ENCODE measurements at places on chromosomes 6 and 20.

GRCh38 chr20:51542033-51542570 is 417 bp downstream of the NFATC2 start:
- DNase-seq, result no peak

DNA sequence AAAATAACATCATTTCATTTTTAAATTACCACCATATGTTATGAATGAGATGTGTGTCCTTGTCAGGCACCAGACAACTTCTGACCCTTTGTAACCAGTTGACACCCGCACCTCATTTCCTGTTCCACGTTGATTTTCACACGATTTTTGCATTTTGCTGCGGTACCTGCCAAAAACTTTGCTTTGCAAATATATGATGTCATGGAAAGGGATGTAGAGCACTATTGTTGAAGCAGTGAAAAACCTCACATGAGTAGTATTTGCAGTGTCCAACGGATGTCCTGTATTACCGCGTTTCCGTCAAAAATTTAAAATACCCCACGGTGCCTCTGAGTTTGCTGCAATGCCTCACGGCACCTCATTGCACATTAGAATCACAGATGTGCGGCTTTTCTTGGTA is 115.6 kb downstream of the MTHFD1L start:
- DNase-seq, result no peak

DNA sequence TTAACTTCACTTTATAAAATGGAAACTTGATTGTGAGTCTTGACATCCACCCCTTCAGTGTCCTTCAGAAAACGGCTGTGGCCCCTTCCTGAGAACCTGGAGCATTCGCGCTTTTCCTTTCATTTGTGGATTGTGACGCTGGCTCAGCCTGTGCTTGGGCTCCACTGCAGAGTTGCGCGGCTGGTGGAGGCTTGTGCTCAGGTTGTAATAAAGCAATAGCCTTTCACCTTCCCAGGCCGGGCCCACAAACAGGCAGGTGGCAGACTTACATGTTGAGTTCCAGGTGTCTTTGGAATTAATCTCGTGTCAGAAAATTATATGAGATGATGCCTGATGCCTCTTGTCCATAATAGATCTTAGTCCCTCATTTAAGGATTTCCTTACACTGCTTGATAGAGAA is 199.9 kb downstream of the CDH4 start:
- DNase-seq, result no peak

GRCh38 chr6:165662041-165662748 is 846 bp downstream of the PDE10A start:
- DNase-seq, result no peak

DNA sequence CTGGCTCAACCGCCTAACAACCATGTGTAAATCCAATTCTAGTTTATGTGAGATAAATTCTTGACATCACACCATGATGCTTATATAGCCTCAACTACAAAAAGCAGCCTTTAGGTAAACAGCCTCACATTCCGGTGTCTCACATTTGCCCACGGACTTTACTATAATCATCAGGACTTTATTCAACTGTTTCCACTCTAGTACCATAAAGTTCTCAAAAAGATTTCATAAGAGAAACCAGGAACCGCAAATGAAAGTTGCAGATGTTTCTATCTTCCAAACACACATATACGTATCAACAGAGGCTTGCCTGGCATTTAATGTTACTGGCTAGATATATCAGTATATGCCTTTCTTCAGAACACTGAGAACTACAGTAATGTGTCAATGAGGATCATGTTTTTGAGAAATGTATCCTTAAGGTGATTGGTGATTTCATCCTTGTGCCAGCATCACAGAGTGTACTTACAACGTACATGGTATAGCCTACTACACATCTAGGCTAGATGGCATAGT is 80.0 kb downstream of the EPB41L2 start:
- no peak for DNase-seq
